ENCODE measurements at places on chromosomes 13 and 19. TPM values are rescaled to one million over a fixed set of nuclear protein-coding genes. Genes with fewer than 3 reads are reported as not detected.

GRCh38 chr13:46982856-46983582 is 86.2 kb upstream of the HTR2A start:
- DNase-seq, result no peak

GRCh38 chr19:18020212-18021085 is 12.5 kb downstream of the ARRDC2 start:
- DNase-seq, result peak; percentile 12

Gene PROZ
- total RNA-seq, result not detected

GRCh38 chr13:30845297-30846214 is 60.5 kb upstream of the MEDAG start:
- DNase-seq, result no peak

Measured in spinal cord (tissue), 10 donors.